ENCODE measurements at places on chromosomes 12 and 14. TPM values are rescaled to one million over a fixed set of nuclear protein-coding genes. Genes with fewer than 3 reads are reported as not detected.

- no peak for DNase-seq
Observed at GRCh38 chr14:61811882-61812346, 49.7 kb downstream of the SNAPC1 start.

DNA sequence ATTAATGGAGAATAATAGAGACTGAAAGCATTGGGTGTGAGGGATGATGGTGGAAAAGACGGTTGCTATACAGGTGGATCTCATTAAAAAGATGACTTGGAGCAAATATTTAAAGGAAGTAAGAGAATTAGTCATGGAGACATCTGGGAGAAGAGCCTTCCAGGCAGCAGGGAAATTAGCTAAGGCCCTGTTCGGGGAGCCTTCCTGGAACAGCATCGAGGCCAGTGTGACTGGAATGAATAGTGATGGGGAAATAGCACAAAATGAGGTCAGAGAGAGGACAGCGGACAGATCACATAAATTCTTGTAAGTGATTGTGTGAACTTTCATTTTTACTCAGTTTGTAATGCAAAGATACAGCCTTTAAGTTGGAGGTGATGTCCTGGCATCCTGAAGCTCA lies 842.3 kb downstream of the SLC6A15 start:
- no peak for DNase-seq

DNA sequence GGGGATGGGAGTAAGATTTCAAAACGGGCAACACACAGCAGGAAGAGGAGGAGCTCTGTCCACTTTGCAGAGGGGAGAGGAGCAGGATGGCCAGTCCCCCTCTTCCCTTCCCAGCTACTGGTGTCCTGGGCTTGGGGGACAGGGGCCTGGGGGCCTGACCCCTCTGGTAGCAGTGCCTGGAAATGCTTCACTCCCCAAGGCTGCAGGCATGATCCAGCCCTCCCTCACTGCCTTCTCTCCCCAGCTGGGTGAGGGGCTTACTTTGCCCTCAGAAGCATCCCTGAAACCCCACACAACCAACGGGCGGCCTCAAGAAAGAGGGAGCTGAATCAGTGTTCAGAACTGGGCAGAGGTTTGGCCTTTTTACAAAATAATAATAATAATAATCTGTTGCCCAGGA lies 279.5 kb downstream of the DPF3 start:
- no peak for DNase-seq

- DNase-seq: no peak
Observed at GRCh38 chr12:77122661-77123060, 57.3 kb upstream of the E2F7 start.

DNA sequence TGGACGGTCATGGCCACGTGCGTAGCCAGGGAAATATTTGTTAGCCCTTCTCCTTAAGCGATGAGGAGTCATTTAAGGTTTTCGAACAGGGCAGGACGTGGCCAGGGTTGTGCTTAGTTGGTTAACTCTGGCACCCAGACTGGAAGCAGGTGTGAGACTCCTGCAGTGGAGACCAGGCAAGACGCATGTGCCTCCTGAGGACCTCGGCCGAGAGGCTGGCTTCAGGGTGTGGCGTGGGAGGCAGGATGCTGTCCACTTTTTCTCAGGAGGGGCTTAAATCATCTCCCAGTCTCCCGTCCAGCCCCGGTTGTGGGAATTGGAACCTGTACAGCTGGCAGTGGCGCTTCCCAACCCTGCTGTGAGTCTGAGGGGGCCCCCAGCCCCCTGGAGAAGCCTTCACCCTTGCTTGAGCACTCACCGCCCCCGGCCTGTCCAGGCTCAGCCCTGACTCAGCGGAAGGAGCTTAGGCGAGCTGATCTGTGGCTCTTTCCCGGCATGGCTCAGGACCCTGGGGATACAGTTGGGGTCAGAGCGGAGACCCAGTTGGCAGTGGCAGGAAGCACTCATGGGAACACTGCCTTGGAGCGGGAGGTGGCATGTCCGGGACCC lies 46.3 kb upstream of the TSPAN9 start:
- DNase-seq: no peak

- DNase-seq: no peak
Observed at GRCh38 chr12:51254536-51254935, 15.7 kb downstream of the SMAGP start.

DNA sequence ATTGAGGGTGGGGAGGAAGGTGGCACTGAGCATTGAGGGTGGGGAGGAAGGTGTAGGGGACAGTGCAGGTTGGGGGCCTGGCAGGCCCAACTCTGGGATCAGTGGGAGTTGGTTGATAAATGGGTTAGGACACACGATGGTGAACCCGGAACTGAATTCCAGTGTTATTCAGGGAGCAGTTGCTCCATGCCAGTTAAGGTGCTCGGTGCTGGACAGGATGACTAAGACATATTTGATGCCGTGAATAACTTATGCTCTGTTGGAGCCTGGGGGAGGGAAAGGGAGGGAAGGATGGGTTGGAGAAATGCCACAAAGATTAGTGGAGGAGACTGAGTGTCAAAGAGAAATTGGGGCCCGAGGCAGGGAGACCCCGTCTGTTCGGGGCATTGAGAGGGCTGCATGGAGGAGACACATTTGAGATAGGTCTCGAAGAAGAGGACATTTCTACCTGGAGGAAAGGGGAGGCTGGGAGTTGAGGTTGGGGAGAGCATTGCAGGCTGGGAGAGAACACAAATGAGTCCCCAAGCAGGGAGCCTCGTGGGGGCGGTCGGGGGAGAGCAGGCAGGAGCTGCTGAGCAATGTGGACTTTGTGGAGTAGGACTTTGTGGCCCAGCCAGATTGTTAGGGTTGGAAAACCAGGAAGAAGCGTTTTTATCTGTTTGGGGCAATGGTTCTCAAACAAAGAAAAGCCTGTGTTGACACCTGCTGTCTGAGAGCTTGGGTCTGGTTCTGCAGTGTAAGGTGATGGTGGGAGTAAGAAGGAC lies 65.3 kb downstream of the IQSEC3 start:
- DNase-seq: no peak

DNA sequence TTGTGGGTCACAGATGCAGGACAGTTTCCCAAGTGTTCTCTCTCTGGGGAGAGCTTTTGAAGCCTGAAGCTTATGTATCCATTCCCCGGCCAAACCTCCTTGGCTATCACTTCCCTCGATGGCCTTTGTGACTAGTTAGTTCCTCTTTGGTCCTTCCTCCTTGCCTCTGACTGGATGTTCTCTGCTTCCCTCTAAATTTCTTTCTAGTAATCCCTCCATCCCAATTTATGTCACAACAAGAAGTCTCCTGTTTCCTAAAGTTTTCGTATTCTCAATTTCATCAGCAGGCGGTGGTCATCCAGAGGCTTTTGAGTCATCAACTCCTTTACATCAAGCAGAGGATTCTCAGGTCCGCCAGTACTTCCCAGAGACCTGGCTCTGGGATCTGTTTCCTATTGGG lies 27.5 kb downstream of the A2ML1 start:
- no peak for DNase-seq

- no peak for DNase-seq
Observed at GRCh38 chr14:79916892-79917291, 294.4 kb downstream of the DIO2 start.

GRCh38 chr14:54169254-54169924 lies 212.8 kb upstream of the BMP4 start:
- no peak for DNase-seq

DNA sequence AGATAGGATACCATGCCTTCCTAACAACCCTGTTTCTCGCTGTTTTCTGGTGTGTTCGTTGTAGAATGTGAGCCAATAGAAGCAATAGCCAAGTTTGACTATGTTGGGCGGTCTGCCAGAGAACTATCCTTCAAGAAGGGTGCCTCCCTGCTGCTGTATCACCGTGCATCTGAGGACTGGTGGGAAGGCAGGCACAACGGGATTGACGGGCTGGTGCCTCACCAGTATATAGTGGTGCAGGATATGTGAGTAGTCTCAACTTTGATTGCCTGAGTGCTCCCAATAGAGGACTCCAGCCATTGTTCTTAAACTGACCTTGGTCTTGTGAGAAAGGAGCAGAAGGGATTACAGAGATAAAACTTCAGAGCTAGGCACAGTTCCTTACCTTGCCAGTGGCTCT lies 96.2 kb downstream of the KICS2 start:
- DNase-seq: no peak

DNA sequence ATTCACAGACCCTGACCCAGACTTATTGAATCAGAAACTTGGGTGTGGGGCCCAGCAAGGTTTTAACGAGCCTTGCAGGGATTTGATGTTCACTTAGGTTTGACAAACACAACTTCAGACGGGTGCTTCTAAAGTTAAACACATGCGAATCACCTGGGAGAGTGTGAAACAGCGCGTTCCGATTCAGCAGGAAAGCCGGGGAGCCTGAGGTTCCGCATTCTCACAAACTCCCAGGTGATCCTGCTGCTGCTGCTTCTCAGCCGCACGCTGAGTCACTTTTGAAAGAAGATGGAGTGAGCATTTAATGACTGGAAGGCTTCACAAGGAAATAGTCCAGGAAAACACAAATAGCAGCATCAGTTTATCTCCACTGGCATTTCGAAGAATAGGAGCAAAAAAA lies 44.2 kb upstream of the DDX11 start:
- DNase-seq: no peak

DNA sequence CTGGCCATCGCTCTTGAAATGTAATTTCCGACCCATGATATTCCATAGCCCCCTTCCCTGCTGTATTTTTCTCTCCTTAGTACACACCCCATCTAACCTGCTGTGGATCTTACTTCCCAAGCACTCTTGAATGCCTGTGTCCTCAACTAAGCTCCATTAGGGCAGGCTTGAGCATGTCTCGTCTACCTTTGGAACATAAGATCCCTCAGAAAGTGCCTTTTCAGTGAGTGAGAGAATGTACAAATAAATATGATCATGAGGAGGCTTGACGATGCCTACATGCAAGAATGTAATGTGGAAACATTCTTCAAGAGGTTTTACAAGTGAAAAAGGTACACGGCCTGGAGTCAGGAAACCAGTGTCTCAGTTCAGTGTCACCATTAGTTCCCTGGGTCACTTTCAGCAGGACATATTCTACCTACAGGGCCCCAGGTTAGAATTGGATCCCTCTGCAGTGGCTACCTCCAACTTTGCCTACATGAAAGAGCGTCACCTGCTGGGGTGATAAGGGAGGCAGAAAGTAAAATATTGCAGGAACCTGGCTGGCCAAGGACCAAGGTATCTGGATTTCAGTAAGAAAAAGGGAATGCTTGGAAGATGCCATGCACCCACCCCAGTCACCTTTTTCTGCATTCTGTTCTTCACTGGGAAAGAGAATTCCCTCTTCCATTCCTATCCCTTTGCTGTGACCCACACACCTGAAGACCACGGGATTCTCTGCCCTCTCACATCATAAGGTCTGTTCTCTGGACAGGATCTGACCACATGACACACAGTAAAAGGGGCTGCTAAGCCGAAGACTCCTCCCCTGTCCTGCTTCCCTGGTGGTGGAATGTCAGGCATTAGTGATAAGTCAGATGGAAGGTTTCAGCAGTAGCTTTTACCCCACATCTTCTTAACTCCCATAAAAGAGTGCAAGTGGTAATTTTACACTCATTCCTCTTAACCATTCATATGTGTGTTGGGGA lies 24.6 kb upstream of the SERPINA1 start:
- DNase-seq: no peak

GRCh38 chr14:75979648-75980565 lies 1.9 kb downstream of the TGFB3 start:
- DNase-seq: no peak

- DNase-seq: no peak
Observed at GRCh38 chr12:125221602-125222001, 156.4 kb downstream of the AACS start.

GRCh38 chr12:54840244-54840865 lies 14.0 kb upstream of the MUCL1 start:
- no peak for DNase-seq

GRCh38 chr14:105422695-105423487 lies 3.3 kb downstream of the MTA1 start:
- no peak for DNase-seq

Gene INF2
- total RNA-seq: 28.5 TPM

Gene SOAT2
- total RNA-seq: not detected

Gene BCL11B
- total RNA-seq: 0.11 TPM

Gene PGF
- 4.2 TPM for total RNA-seq

Gene AICDA
- total RNA-seq: not detected

All from left ventricle myocardium inferior (tissue), 1 donor.